ENCODE measurements at places on chromosomes 7 and 10.

GRCh38 chr7:154383045-154383444, 330.8 kb downstream of the DPP6 start:
- no peak for DNase-seq

- DNase-seq, result no peak
These were observed at the start of gene CYP3A4 for GRCh38 chr7:99784007-99784406. Gene CYP3A4, minus strand, starts transcription at chr7:99784184. Its CDS starts 103 bp downstream, at chr7:99784081.

GRCh38 chr7:136063326-136063666, 86.1 kb upstream of the MTPN start:
- DNase-seq, result no peak

DNA sequence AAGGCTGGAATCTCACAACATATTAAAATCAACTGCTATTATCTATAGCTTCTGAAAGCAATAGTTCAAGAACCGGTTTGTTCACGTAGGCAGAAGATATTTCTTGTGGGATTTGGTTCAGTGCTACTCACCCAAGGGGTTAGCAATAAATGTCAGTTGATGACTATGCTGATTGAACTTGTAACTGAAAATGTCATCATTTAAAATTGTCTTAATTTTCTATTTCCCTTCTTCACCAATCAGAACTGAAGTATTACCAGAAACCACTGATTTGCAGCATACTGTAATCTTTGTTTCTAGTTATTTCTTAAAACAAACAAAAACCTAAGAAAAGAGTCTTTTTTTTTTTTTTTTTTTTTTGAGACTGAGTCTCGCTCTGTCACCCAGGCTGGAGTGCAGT, 46.1 kb downstream of the CPEB3 start:
- DNase-seq, result no peak

- no peak for DNase-seq
These were observed 119.3 kb downstream of the CABCOCO1 start for GRCh38 chr10:61781969-61782403.

- no peak for DNase-seq
These were observed 79.1 kb downstream of the PRTFDC1 start for GRCh38 chr10:24873281-24873683.

GRCh38 chr7:129615018-129615417, 3.5 kb downstream of the NRF1 start:
- DNase-seq, result no peak

DNA sequence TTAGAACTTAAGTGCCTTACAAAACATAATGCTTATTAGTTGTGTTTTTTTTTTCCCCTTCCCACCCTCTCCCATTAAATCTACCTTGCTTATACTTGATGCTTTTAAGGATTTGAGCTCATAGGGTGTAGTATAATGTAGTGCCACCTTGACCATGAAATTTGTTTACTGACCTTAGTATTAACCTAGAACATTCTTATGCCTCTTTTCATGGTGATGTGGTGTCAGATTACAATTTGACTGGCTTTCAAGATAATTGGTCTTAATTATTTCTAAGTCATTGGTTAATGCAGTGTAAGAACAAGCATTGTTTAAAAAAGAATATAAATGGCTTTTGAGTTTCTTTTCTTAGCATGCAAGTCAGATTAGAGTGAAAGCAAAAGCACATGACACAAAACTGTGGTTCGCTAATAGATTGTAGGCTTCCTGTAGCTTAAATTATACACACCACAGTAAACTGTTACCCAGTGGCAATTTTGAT, 61.8 kb downstream of the ADD3 start:
- DNase-seq, result no peak

- no peak for DNase-seq
These were observed 14.1 kb downstream of the MICU1 start for GRCh38 chr10:72611783-72612182.

GRCh38 chr7:39321909-39322498, 244.2 kb upstream of the YAE1 start:
- DNase-seq, result no peak

DNA sequence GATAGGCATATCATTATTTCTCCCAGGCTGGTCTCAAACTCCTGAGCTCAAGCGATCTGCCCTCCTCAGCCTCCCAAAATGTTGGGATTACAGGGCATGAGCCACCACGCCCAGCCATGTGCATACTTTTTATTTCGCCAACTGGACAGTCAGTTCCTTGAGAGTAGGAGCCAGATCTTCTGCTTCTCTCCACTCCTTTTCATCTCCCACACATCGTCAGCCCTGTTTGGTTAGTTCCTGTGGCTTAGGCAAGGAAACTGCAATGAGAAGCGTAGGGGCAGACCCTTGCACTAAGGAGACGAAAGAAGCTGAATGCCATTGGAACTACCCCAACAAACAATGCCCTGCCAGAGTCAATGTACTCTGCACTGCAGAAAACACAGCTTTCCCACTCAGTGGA, 178.2 kb downstream of the TRIL start:
- DNase-seq, result no peak

DNA sequence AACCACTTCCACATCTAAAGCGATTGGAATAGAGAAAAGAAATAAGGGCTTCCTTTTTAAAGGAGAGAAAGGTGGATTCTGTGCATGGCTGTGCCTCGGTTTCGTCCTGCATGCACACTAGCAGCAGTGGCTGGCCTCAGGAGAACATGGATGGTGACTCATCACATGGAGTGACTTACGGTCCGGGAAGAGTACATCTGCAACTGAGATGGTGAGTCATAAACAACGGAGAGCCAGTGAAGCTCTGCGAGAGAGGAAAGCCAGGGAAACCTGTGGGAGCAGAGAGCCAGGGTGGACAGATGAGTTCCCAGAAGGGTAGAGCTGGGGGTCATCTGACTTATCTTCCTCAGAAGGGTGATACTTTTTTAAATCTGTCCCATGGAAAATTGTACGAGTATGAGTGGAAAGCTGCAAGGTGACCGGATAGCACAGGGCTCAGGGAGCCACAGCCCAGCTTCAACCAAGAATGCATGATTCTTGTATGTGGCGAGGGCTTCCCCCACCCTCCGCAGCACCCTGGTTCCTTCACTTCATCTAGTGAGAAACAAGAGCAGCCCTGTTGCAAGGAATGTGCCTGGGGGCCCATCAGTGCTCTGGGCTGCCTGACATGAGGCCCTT, 259.1 kb downstream of the KLF6 start:
- DNase-seq, result no peak

GRCh38 chr7:108226816-108227299, 96.7 kb upstream of the LAMB4 start:
- no peak for DNase-seq
